ENCODE measurements at places on chromosomes 2 and 18.

- no peak for DNase-seq
Observed at GRCh38 chr2:44212302-44212701, 43.6 kb downstream of the PPM1B start.

DNA sequence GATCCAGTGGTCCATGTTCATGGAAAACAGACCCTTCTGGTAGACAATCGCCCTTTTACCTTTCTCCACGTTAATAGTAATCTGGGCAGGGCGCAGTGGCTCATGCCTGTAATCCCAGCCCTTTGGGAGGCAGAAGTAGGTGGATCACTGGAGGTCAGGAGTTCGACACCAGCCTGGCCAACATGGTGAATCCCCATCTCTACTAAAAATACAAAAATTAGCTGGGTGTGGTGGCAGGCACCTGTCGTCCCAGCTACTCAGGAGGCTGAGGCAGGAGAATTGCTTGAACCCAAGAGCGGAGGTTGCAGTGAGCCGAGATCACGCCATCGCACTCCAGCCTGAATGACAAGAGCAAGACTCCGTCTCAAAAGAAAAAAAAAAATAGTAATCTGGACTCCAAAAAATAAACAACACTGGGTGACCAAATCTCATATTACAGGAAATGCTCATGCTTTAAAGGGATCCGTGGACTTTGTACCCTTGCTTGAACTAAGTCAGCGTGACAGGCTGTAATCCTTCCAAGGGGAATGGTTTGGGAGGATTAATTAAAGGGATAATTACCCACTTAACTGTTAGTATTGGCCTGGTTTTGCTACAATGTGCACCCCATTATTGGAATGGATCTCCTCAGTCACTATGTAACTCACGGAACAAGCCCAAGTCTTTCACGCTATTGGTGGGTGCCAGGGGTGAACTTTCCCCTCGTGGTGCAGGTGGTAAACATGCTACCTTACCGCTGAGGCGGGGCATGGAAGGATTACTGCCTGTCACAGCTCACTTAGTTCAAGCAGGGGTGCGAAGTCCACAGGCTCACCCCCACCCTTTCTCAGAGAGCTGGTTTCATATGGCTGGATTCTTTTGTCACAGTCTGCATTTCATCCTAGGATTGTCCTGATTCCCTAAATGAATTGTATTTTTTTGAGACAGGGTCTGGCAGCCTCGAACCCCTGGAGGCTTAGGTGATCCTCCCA, 36.7 kb downstream of the PROC start:
- DNase-seq: no peak

- DNase-seq: no peak
Observed at GRCh38 chr18:56462276-56462675, 176.1 kb downstream of the TXNL1 start.

DNA sequence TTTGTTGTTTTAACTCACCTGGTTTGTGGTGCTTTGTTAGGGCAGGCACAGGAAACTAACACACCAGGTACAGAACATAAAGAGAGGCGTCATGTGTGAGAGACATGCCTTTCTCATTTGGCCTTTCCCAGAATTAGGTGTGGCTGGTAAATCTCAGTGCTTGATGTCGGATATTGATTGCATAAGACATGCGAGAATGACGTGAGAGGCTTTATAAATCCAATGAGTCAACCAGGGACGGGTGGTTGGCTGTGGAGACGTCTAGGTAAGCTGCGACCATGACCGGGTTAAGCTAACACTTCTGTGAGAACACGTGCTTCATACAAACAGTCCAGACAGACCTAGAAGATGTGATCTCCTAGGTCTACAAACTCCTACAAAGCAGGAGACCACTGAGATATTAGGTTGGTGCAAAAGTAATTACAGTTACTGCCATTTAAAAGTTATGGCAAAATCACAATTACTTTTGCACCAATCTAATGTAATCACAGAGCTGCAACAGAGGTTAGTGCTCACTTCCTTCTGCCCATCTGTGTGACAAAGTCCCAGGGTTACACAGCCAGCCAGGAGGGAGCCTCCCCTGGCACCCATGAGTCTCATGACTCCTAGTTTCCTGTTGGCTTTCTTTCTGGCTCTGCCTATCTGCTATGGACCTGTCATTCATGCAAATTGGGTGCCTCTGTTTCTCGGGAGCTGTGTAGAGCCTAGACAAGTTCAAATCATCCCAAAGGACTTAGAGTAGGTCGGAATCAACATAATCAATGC, 98.9 kb upstream of the ATP8B1 start:
- DNase-seq: no peak

DNA sequence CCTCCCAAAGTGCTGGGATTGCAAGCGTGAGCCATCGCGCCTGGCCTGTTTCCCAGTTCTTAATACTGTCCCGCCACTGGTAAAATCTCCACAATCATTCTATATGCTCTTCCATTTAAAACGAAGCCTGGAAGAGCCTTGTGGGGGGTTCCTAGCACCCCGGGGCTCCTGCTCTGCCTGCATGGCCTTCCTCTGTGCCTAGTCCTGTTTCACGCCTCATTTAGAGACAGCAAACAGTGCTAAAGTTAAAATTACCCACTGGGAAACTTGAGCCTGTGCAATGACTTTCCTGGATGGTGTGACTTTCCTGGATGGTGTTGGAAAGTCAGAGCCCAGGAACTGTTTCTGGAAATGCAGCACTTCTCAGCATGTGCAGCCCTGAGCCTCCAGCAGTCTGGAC, 55.0 kb downstream of the INPP5D start:
- DNase-seq: no peak

GRCh38 chr2:25252291-25253152, 84.1 kb upstream of the POMC start:
- peak; percentile 43 for DNase-seq

GRCh38 chr18:77530732-77531131, 281.1 kb downstream of the GALR1 start:
- no peak for DNase-seq

GRCh38 chr2:111166115-111166514, 45.4 kb downstream of the BCL2L11 start:
- DNase-seq: no peak

- no peak for DNase-seq
Observed at GRCh38 chr2:26742048-26742770, 21.9 kb upstream of the SLC35F6 start.

GRCh38 chr2:229591611-229592010, 122.7 kb downstream of the DNER start:
- DNase-seq: no peak

GRCh38 chr2:240501531-240501991, 56.2 kb downstream of the ANKMY1 start:
- no peak for DNase-seq

GRCh38 chr2:203880557-203881125, 13.1 kb downstream of the CTLA4 start:
- DNase-seq: no peak

DNA sequence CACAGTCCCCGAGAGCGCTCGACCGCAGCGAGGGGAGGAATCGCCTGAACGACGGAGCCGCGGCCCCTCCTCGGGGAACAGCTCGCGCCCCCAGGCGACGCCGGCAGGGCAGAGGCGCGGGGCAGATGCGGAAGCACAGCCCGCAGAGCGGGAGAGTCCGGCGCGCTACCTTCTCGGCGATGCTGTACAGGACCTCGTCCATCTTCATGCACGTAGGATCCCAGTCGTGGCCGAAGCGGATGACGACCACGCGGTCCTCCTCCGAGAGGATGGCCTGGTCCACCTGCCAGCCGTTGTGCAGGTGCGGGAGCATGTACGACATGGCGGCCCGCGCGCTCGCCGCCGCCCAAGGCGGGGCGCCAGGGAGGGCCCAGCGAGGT, 302 bp downstream of the TXNL4A start:
- DNase-seq: no peak

DNA sequence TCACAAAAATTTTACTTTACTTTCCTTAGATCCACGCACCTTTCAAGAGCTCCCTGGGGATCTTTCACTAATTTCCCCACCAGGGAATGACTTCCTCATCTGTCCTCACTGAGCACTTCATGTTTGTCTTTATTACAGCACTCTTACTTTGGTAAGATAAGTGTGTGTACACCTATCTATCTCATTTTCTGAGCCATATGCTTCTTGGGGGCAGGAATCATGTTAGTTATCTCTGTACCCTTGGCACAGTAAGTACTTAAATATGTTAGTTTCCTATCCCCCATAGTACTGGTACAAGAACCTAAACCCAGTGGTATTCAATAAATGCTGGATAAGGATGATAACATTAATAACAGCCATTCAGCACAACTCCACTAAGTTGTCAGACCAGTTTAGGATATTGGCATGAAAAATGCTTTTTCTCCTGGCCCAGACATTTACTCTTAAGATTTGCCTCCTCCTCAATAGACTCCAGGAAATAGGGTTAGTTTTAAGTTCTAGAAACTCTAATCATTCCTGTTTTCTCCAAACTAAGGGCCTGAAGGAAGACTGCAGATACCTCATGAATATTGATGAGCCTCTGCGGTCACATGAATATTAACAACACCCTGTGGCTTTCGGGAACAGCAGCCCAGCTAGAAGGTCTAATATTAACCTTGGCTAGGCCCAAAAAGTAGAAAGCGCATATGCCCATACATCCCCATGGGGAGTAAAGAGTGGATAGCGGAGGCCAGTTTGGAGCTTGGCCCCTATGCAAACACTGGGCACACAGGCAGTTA, 38.2 kb downstream of the NHEJ1 start:
- DNase-seq: no peak

DNA sequence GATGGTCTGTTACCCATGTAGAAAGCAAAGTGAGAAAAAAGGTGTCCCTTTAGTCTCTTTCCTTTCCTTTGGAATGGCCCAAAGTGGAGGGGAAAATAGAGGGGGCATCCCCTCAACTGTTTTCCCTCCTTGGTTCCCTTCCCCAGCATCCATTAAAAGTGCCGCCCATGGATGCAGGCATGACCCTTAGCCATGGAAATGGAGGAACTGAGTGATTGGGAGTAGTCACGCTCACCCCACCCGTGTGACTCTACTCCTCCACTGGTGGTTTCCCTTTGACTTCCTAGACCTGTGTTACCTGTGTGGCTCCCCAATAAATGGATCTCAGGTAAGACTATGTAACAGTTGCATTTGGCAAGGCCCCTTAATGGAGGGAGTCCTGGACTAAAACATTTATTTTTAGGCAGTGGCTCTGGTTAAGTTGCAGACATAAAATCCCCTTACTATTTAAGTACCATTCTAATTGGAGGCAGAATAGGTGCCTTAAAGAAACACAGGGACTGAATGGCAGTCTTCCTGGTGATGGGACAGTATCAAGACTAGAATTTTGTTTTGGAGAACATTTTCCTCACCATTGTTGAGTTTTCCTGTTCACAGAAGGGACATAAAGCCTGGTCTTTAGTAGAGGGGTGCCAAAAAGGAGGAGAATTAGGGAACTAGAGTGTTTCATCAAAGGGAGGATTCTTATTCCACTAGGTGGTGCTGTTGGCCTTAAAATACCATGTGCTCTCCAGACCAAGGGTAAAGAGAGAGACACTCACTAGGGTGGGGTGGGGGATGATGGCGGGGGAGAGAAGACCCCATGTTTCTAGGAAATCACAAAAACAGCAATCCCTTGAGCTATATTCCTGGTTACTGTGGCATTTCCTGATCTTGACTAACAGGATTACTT, 25.7 kb upstream of the PLA2R1 start:
- no peak for DNase-seq

- DNase-seq: no peak
Observed at GRCh38 chr2:76569819-76570218, 859.1 kb upstream of the GCFC2 start.

GRCh38 chr2:74693213-74693612, 39.2 kb downstream of the SEMA4F start:
- no peak for DNase-seq

GRCh38 chr2:181252262-181253148, 204.7 kb upstream of the ITGA4 start:
- DNase-seq: no peak

DNA sequence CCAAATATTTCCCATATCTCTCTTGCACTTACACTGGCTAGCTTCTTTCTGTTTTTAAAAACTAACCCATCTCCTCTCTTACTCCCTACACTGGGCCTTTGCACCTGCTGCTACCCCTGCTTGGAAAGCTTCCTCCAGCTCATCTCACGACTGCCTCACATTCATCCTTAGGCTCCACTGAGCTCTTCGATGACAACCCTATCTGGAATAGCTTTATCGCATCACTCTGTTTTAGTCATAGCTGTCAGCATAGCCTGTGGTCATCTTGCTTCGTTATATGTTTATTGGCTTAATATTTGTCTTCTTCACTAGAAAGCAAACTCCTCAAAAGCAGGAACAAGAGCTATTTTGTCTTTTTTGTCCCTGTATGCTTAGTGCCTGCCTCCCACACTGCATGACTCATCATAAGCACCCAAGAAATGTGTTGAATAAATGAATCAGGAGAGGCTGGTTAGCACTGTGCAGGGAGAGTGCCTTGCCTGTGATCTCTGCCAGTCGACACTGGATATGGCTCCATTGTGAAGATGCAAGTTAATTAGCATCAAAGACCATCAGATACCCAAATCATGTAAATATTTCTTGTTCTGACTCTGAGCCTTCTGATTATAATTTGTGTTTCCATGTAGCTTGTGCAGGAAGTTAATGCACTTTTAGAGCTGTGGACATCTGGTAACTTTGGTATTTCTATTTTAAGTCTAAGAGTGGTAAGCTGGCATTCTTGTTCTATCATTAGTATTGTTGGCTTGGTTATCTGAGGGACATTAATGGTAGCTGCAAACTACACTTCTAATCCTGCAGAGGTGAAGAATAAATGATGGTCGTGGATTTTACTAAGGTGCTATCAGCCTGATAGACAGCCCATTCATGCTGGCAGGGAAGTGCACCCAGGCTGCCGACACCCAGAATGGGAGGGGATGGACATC, 10.3 kb upstream of the DYTN start:
- no peak for DNase-seq

- DNase-seq: no peak
Observed at GRCh38 chr2:25184254-25184653, 15.9 kb upstream of the POMC start.

DNA sequence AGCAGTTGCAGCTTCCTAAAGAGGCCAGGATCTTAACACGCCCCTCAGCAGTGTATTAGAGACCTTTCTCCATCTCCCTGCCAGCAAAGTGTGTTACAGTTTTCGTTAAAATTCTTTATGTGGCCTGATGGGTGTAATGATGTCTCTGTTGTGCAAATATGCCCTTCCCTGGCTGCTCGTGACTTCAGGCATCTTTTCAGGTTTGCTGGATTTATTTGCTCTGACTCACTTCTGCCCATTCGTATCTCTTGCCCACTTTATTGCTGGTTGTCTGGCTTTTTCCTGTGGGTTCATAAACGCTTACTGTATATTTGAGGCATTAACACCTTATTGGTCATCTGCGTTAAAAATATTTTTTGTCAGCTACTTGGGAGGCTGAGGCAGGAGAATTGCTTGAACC, 134.5 kb downstream of the ASB1 start:
- no peak for DNase-seq

Measured in stimulated activated CD8-positive, alpha-beta memory T cell treated with anti-CD3 and anti-CD28 coated beads, Interleukin-15, amount 100 ng/mL, for 4 hours (primary cell).